Right atrium auricular region (tissue), 2 donors: ENCODE measurements at places on chromosomes 6 and 20. TPM values are rescaled to one million over a fixed set of nuclear protein-coding genes. Genes with fewer than 3 reads are reported as not detected.

Gene GPR6
- total RNA-seq = not detected

Gene PRL
- total RNA-seq = not detected

Gene EYS
- total RNA-seq = not detected

Gene IYD
- not detected for total RNA-seq

Gene EEF1A2
- 886 TPM for total RNA-seq

Gene PRDM1
- 1.9 TPM for total RNA-seq

Gene FOXS1
- 4.2 TPM for total RNA-seq

Gene TREML1
- total RNA-seq = not detected

Gene RAMACL
- total RNA-seq = 0.20 TPM

GRCh38 chr6:94600636-94601035 is 976.7 kb upstream of the MANEA start:
- H3K36me3 ChIP-seq = no peaks in the 10 kb centered on the region
- H3K4me3 ChIP-seq = no peak overlapping the region
- no peak for DNase-seq

DNA sequence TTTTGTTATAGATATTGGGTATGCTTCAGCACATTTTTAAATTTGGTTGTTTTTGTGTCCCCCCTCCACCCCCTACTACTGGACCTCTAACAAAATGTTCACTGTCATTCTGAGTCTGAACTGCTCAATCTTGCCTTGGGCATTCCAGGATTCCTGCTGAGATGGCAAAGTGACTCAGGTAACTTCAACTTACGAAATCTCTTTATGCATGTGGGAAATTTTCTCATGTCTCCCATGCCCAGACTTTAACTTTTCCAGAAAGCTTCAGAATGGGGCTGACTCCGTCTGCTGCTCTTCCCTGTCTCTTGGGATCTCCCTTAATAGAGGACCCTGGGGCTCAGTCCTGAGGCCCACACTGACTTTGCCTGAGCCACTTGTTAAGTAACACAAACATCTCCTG is 14.0 kb downstream of the CYP39A1 start:
- H3K27me3 ChIP-seq = no peaks in the 10 kb centered on the region
- H3K4me3 ChIP-seq = no peak overlapping the region
- H3K27ac ChIP-seq = no peak overlapping the region
- H3K36me3 ChIP-seq = no peaks in the 10 kb centered on the region

DNA sequence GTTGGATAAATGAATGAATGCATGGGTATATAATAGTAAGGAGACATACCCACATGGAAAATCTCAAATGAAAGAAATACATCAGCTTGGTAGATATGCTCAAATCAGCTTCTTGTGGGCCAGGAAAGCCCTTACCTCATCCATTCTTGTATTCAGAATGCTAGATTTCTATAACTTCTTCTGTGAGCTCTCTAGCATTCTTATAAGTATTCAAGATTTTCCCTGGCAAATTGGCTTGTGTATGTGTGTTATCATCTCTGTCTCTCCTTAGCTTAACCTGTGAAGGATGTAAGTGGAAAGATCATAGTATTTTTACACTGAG is 100.8 kb downstream of the OR2B2 start:
- peaks cover 6% of the 10 kb centered on the region for H3K4me1 ChIP-seq
- H3K36me3 ChIP-seq = no peaks in the 10 kb centered on the region
- H3K27me3 ChIP-seq = no peaks in the 10 kb centered on the region
- DNase-seq = no peak
- no peak overlapping the region for H3K4me3 ChIP-seq

DNA sequence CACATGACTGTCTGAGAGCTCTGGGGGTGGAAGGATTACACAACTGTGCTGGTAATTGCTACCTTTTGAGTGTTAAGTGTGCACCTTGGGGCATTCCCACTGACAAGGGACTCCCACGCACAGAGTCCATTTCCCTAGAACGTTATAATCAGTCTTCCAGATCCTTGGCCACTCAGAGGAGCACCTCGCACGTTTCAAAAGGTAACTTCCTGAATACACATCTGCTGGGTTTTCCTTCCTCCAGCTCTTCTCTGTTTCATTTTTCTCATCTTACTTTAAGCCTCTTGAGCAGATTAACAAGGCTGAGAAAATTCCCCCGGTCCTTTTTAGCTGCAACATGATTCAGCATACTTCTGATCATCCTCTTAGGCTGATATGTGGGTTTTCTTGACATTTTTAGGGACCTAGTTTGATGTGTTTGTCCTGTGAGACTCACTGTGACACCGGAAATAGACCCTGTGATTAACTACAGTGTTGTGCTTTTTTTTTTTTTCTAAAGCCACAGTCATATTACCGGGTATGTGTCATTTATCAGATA is 98.4 kb upstream of the DUSP22 start:
- no peaks in the 10 kb centered on the region for H3K4me1 ChIP-seq
- no peak for DNase-seq
- H3K36me3 ChIP-seq = no peaks in the 10 kb centered on the region
- H3K27me3 ChIP-seq = no peaks in the 10 kb centered on the region
- H3K27ac ChIP-seq = no peak overlapping the region

- H3K4me1 ChIP-seq = no peaks in the 10 kb centered on the region
- no peak overlapping the region for H3K27ac ChIP-seq
- H3K36me3 ChIP-seq = no peaks in the 10 kb centered on the region
- DNase-seq = no peak
- no peaks in the 10 kb centered on the region for H3K27me3 ChIP-seq
These were observed 96.4 kb upstream of the TAB2 start for GRCh38 chr6:149220882-149221773.

DNA sequence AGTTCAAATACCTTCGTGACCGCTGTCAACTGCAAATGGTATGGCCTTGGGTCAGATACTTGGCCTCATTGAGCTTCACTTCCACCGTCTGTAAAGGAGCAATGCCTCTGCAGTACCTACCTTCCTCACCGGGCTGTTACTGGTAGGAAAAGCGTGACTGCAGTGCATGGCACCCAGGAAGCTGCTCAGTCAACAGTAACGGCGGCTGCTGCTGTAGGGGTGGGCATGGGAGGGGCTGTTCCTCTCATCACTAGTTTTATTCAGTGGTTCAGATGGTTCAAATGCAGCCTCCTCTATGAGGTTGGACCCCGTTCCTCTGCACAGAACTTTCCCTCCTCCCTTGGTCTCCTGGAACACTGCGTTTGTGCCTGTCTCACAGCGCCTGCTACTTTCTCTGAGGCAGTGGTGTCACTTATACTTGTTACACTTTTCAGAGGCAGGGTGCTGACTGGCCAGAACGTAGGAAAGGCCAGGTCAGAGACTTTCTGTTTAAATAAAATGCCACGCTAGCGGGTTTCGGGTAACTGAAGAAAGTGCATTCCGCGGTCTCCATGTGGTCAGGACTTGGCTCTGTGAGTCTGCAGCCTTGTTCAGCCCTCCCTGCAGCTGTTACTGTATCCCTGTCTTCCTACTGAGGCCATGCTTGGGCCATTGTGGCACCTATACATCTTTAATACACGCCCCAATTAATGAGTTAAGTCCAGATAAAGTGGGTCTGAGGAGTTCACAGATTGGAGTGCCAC is 279.6 kb downstream of the NRN1 start:
- H3K27me3 ChIP-seq = no peaks in the 10 kb centered on the region
- no peak overlapping the region for H3K4me3 ChIP-seq
- no peak for DNase-seq
- H3K4me1 ChIP-seq = no peaks in the 10 kb centered on the region

DNA sequence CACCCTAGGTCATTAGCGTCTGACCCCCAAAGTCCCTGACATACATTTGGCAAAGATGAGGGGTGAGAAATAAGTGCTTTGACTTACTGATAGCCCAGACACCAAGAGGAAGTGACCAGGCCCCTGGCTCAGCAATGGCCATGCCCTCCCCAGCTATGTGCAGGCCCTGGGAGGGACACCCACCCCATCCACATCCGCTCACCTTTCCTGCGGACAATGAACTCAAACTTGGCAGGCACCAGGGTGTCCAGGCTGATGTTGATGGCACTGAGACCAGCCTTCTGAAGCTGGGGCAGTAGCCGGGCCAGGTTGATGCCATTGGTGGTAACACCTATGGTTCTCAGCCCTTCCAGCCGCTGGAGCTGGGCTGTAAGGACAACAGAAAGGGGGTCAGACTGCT is 18.4 kb downstream of the MOCS1 start:
- H3K27me3 ChIP-seq = no peaks in the 10 kb centered on the region
- no peaks in the 10 kb centered on the region for H3K4me1 ChIP-seq
- H3K4me3 ChIP-seq = no peak overlapping the region
- no peak overlapping the region for H3K27ac ChIP-seq

DNA sequence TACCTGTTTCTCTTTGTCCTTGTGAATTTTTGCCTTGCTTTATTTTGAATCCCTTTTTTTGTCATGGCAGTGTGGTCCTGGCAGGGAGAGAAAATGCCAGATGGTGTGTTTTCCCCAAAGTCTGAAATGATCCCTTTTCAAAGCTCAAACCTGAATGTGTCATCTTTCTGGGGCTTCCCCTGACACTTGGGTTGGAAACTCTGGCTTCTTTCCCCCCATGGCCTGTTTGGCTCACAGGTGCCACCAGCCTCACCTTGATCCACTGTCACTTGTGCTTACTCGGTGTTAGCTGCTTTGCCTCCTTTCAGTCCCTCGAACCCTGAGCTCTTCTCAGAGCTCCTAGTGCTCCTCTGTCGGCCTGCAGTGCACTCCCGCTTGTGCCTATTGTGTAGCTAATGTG is 22.3 kb downstream of the MYBL2 start:
- no peak overlapping the region for H3K4me3 ChIP-seq
- no peaks in the 10 kb centered on the region for H3K36me3 ChIP-seq
- H3K27me3 ChIP-seq = no peaks in the 10 kb centered on the region
- H3K4me1 ChIP-seq = no peaks in the 10 kb centered on the region
- H3K27ac ChIP-seq = no peak overlapping the region
- no peak for DNase-seq

DNA sequence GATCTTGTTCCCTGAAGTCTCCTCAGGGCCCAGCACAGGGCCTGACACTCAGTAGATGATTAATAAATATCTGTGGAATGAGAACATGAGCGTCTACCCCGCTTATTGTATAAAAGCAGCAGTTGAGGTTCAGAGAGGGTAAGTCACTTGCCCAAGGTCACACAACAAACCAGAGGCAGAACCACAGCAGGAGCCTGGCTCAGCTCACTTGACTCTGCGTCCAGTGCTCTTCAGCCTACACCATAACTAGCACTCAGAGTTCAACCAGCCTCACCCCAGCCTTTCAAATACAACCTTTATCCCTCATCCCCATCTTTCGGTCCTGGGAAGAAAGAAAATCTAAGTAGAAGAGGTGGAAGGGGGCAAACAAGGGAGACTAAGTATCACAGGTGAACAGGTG is 24.9 kb upstream of the NOL4L start:
- DNase-seq = no peak
- no peak overlapping the region for H3K4me3 ChIP-seq
- H3K36me3 ChIP-seq = no peaks in the 10 kb centered on the region
- H3K27ac ChIP-seq = no peak overlapping the region
- H3K27me3 ChIP-seq = no peaks in the 10 kb centered on the region
- no peaks in the 10 kb centered on the region for H3K4me1 ChIP-seq

DNA sequence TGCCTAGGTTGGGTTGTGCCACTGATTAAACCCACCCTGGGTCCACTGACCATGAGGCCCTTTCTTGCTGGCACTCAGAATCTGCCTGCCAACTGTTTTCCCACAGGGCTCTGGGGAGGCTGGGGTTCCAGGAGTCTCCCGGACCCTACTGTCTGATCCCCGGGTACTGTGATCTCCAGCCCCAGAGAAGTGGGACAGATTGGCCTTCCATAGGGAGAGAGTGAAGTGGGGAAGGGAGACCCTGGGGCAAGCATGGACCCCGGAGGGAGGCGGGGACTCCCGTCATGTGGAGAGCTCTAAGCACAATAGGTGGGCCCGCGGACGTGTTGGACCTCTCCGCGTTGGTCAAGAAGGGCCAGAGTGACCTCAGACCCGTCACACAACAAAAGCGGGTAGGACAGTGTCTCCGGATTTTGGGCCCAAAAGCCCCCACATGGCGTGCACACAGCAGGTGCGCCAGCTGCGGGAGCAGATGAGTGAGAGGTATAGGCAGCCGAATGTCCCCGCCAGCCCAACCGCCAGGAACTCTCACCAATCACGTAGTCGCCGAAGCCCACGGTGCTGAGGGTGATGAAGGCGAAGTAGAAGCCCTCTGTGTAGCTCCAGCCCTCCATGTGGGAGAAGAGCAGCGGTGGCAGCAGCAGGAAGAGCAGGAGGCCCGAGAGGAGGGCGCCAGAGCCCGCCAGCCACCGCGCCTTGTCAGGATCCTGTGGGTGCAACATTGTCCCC is 10.6 kb downstream of the KCNK17 start:
- no peak overlapping the region for H3K4me3 ChIP-seq
- no peak for DNase-seq
- no peak overlapping the region for H3K27ac ChIP-seq
- peaks cover 6% of the 10 kb centered on the region for H3K4me1 ChIP-seq
- H3K36me3 ChIP-seq = no peaks in the 10 kb centered on the region
- H3K27me3 ChIP-seq = no peaks in the 10 kb centered on the region
